ENCODE measurements at places on chromosomes 1 and 21. TPM values are rescaled to one million over a fixed set of nuclear protein-coding genes. Genes with fewer than 3 reads are reported as not detected.

GRCh38 chr1:58895559-58896145 lies 111.8 kb upstream of the JUN start:
- no peaks in the 10 kb centered on the region for H3K27me3 ChIP-seq
- no peak overlapping the region for H3K4me3 ChIP-seq
- H3K27ac ChIP-seq = no peak overlapping the region
- H3K36me3 ChIP-seq = no peaks in the 10 kb centered on the region

PHACTR4 gene
- 12.7 TPM for total RNA-seq

DNA sequence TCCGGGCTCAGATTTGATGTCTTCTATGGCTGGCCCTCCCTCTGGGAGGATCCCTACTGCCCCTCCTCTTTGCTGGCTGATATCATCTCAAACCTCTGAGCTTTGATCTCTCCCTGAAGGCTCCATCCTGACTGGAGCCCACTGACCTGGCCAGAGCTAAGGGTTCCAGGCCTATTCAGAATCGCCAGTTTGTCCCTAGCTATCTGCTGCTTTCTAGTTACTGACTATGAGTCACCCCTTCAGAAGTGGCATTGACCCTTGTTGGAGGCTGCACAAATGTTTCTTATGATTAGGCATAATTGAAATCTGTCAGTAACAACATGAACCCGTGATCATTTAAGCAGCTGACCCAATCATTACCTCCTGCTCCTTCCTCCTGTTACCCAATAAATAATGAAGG lies 87.1 kb downstream of the ABCA4 start:
- H3K27me3 ChIP-seq = no peaks in the 10 kb centered on the region
- H3K36me3 ChIP-seq = no peaks in the 10 kb centered on the region
- no peak overlapping the region for H3K4me3 ChIP-seq
- no peak for DNase-seq
- no peak overlapping the region for H3K27ac ChIP-seq

LAMB3 gene
- total RNA-seq = 650 TPM

FLG gene
- total RNA-seq = not detected

- H3K4me3 ChIP-seq = no peak overlapping the region
- H3K27ac ChIP-seq = no peak overlapping the region
- peak; percentile 85 for DNase-seq
Observed at GRCh38 chr1:2046174-2046917, 3.9 kb upstream of the PRKCZ start.

DNA sequence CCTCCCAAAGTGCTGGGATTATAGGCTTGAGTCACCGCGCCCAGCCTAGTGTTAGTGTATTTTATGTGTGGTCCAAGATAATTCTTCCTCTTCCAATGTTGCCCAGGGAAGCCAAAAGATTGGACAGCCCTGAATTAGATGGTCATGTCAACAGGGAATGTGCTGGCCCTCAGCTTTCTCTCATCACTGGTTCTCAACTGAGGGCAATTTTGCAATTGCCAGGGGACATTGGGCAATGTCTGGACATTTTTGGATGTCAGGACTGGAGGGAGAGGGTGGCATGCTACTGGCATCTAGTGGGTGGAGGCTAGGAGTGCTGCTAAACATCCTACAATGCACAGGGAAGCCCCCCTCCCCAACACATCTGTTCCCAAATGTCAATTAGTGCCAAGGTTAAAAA lies 95.0 kb downstream of the LAMC2 start:
- no peaks in the 10 kb centered on the region for H3K27me3 ChIP-seq
- H3K4me1 ChIP-seq = peaks cover 34% of the 10 kb centered on the region
- peak; percentile 52 for DNase-seq
- H3K27ac ChIP-seq = no peak overlapping the region
- H3K36me3 ChIP-seq = no peaks in the 10 kb centered on the region

MAP3K7CL gene
- total RNA-seq = 1.3 TPM

GRCh38 chr1:223133306-223133823 lies 9.7 kb downstream of the TLR5 start:
- DNase-seq = no peak
- H3K4me3 ChIP-seq = peak overlapping the region; percentile 62
- H3K27ac ChIP-seq = peak overlapping the region; percentile 84
- H3K27me3 ChIP-seq = no peaks in the 10 kb centered on the region
- peaks cover 33% of the 10 kb centered on the region for H3K4me1 ChIP-seq
- no peaks in the 10 kb centered on the region for H3K36me3 ChIP-seq

DNA sequence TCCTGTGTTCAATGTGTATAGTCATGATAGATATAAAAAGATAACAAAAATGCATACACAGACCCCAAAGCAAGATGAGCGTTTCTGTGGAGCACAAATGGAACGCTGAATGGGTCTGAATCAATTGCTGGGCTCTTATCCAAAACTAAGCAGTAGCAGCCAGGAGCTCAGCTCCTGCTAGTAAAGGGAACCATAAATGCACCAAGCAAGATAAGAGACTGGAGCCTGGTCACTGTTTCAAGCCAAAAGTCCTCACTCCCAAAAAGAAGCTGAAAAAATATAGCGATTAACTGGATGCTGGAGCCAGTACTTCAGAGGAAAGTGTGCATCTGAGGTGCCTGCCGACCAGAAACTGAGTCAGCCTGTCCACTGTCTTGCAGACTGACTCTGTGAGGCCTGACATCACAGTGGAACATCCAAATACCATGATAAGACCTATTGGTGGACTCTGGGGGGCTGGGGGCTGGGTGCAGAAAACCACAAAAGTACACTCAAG lies 68.9 kb downstream of the LRRC8C start:
- DNase-seq = no peak
- H3K4me3 ChIP-seq = no peak overlapping the region
- H3K27ac ChIP-seq = no peak overlapping the region
- H3K4me1 ChIP-seq = no peaks in the 10 kb centered on the region
- H3K27me3 ChIP-seq = no peaks in the 10 kb centered on the region
- no peaks in the 10 kb centered on the region for H3K36me3 ChIP-seq

All from PC-3 (cell line).